ENCODE measurements at places on chromosomes 16 and 17.

- no peak for DNase-seq
Observed at GRCh38 chr16:84888450-84888849, 68.7 kb downstream of the CRISPLD2 start.

- no peak for DNase-seq
Observed at GRCh38 chr17:19703106-19703827, 13.1 kb downstream of the SLC47A2 start.

- no peak for DNase-seq
Observed at GRCh38 chr17:80103449-80104085, 2.2 kb downstream of the GAA start.

GRCh38 chr16:54484700-54485099, 198.1 kb upstream of the IRX3 start:
- no peak for DNase-seq

DNA sequence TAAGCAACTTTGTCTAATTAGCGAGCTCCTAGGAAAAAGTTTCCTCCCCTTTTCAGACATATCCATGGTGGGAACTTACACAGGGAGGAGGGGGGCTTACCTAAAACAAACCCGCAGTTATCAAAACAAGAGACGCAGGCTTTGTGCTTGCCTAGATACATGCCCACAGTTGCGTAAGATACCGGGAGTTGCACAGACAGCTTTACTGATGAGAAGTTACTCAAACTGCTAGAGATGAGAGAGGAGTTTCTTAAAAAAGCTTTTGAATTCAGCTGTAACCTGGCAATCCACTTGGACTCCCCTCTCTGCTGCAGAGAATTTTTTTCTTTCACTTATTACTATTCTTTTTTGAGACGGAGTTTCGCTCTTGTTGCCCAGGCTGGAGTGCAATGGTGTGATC, 6.8 kb upstream of the ZP2 start:
- DNase-seq = no peak

DNA sequence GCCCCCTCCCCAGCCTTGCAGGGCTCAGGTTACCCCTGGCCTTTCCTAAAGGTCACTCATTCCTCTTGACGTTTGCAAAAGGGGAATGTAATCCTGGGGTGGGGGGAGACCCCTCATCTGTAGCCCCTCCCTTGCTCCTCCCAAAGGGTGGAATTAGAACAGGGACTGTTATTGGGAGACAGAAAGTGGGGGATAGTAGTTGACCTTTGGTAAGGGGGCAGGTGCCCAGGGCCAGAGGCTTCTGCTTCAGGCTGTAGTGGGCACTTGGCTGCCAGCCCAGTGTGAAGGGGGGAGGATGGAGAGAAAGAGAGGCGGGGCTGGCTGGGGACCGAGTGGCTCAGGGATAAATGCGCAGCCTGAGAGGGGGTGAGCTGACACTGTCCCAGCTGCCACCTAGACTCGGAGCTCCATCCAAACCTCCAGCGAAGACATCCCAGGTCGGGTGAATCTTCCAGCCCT, at the start of gene ENO3:
ENO3 (plus strand) TSS at position 374 of the 459 bp plus-strand sequence. CDS start 711 bp downstream, outside the sequence.
- DNase-seq = no peak

Data from fibroblast of skin of left biceps (primary cell).